ENCODE measurements at places on chromosomes 3 and 15.

DNA sequence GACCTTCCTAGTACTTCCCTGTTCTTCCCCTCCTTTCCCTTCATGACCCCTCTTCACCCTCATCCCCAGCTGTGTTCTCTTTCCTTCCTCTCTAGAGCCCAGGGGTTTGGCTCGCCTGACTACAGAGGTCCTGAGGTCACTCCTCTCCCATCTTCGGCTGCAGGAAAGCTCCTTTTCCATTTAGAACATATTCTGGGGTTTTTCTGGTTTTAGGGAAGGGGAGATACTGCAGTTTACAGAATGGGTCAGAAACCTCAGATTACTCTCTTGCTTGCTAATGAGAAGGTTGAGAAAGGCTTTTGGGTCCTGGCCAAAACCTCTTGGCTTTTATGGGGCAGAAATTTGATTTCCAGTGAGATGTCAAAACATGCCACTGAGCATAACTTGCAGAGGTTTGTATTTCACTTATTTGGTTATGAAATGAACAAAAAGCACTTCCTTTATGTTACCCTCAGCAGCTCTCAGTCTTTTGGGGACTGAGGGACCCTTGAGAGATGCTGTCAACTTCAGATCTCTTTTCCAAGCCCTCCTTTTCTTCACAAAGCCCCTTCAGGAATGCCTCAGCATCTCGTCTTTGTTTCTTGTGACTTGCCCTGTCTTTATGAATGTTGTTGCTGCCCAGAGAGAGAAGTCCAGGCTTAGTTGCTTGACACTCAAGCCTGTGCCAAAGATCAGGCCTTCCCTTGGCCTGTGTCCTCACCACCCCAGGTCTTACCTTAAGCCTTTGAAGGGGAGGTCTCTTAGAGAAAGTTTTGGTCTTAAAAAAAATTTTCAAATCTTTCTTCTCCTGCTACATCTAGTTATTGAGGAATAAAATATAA is 121.7 kb upstream of the TPM1 start:
- no peak for DNase-seq

GRCh38 chr3:148955544-148956346 is 35.6 kb upstream of the GYG1 start:
- DNase-seq: no peak

GRCh38 chr3:136193278-136194054 is 2.7 kb downstream of the MSL2 start:
- DNase-seq: no peak

- no peak for DNase-seq
Observed at GRCh38 chr3:172653004-172653572, 57.8 kb downstream of the NCEH1 start.

- no peak for DNase-seq
Observed at GRCh38 chr3:153572654-153573053, 410.6 kb downstream of the RAP2B start.

GRCh38 chr3:178669758-178670157 is 133.5 kb downstream of the KCNMB2 start:
- no peak for DNase-seq

DNA sequence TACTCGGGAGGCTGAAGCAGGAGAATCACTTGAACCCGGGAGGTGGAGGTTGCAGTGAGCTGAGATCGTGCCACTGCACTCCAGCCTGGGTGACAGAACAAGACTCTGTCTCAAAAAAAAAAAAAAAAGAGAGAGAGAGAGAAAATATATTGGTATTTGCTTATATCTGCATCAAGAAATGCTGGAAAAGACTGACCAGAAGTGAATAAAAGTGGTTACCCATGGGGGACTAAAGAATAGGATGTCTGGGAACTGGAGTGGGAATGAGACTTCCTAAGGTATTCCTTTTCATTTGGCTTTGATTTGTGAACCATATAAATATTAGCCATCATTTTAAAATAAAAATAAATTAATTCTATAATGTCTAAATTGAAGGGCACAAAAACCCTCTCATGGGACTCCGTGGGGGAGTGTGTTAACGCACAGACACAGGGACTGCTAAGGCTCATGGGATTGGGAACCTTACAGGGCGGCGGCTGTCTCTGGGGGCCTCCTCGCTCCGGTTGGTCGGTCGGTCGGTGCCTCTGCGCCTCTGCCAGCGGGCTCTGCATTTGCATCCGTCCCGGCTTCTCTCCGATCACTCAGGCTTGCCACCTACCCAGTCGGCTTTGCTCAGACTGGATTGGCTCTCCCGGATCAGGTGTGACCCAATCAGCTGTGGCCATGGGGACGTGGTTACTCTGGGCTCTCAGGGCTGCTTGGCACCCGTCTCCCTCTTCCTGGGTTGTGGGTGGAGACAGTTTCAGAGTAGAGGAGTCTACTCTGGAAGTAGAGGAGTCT is 12.7 kb upstream of the TSPAN3 start:
- peak; percentile 34 for DNase-seq

DNA sequence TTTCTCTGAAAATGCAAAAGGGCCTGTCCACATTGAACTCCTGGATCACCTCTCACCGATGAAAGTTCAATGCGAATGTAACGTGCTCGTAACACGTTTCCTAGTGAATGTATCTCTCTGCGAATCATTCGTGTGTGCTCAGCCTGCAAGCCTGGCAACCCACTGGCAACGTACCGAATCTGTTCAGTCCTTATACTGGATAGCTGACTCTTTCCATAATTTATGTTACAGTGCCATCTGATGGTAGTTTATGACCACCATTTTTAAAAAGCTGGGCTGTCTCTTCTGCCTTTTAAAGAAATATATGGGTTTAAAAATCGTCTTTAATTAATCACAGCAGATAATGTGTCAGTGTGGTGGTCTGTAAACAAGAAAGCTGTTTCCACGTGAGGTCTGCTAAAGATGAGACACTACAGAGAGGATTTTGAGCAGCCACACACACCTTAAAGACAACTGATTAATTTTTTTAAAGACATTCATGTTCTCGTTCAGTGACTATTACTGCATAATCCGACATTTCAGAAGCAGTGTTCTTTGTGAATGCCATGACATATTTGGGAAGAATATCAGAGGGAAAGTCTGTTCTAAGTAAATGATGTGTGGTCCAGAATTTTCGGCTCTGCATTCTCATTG is 69.4 kb upstream of the FOXP1 start:
- no peak for DNase-seq

- no peak for DNase-seq
Observed at GRCh38 chr15:26639966-26640365, 132.9 kb downstream of the GABRB3 start.

DNA sequence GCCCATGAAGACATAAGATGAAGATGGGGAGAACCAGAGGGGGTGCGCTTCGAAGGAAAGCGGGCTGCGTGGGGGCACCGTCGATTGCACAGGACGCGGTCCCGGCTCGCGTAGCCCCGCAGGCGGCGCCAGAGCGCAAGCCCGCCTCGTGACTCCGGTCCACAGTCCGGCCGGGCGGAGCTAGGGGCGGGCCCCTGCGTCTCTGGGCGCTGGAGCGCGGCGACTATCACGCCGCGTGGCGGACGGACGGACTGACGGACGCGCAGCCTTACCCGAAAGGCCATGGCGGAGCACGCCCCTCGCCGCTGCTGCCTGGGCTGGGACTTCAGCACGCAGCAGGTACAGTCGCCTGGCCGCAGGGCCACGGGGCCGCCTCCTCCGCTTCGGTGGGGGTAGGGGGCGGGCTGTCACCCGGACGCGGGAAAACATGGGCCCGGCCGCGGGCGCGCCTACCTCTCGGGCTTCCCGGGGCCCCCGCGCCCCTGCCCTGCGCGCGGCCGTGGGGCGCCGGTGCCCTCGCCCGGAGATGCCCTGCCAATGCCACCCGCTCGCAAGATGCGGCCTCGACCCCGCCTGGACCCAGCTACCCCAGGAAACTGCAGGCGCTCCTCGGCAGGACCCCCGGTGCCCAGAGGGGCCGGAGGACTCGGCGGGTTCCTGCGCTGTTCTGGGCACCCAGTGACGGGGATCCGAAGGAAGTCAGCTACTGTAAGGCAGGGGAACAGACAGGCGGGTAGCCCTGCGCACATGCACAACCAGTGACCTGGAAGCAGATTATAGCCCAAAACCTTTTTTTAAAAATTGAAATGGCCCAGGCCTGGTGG is at the start of gene XYLB:
Gene XYLB (plus strand): TSS at position 199 of the 824 bp plus-strand sequence. CDS start 84 bp downstream, at position 283.
- DNase-seq: peak; percentile 71

DNA sequence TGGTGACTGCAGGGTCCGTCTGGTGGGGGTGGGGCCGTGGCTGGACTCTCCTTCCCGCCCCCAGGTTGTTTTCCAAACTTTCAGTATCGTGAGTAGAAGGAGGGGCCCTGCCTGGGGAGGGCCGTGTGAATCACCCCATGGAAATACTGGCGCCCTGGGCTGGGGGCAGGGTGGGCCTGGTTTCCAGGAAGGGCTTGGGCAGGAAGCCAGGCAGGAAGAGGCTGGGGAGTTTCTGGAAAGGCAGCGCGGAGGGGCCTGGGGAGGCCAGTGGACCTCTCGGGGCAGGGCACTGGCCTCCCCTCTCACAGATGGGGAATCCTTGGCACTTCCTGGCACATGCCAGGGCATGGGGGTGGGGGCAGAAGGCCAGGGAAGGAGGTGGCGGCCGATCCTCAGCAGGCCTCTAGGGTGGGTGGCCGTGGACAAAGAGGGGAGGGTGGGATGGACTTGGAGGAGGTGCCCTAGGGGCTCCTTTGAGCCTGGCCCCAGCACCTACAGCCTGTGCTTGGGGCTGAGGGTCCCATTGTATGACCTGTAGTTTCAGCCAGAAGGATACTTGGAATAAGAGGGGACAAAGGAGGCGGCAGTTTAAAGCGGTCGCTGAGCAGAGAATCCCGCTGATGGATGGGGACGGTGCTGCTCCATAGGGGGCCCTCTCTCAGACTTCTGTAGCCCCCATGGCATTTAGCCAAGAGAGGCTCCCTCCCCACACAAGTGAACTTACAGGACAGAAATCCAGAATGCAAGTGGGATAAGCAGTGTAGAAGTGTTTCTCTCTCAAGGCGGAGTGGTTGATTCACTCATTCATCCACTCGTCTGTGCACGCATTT is 56.5 kb upstream of the GATA2 start:
- no peak for DNase-seq

DNA sequence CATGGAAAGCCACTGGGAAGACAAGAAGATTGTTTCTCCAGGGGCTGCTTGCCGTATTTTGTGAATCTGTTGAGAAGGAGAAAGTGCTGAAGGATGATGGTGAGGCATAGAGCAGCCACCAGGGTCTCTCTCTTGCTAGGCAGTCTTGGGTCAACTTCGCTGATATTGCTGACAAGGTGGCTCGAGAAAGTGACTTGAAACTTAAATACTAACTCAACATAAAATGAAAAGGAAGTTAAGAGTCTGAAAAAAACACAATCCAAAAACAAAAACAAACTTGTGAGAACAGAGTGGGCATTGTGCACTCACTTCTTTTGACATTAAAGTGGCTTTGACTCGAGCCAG is 90.1 kb downstream of the CHST2 start:
- DNase-seq: no peak

GRCh38 chr3:184968115-184968514 is 156.1 kb downstream of the VPS8 start:
- DNase-seq: no peak

DNA sequence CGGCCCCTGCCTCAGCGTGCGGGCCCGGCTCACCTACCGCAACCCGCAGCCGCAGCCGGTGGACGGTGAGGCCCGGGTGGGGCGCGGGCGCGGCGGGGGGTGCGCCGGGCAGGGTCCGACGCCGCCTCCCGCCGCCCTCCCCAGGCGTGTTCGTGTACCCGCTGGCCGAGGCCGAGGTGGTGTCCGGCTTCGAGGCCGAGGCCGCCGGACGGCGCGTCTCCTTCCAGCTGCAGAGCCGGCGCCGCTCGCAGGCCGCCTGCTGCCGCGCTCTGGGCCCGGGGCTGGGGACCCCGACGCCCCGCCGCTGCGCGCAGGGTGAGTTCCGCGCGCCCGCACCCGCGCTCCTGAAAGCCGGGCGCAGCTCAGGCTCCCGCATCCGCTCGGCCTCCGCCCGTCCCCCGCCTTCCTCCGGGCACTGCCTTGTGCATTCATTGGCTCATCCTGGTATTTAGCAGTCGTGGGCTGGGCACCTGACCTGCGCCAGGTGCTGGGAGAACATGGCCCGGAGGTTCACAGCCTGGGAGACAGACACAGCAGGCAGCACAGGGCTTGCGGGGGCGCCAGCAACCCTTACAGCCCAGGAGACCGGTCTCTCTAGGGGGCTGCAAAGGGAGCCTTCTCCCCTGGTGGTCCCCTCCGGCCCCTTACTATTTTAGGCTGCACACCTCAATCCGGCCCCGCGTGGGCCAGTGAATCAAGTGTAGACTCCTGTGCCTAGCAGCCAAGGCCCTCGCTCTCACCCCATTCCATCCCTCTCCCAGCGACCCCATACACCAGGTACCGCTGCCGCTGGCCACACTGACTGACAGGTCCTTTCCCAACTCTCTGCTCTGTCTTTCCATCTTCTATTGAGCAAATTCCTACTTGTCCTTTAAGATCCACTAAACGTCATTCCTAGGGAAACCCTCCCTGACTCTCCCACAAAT is 1.5 kb downstream of the VWA5B2 start:
- DNase-seq: no peak

- no peak for DNase-seq
Observed at GRCh38 chr15:38217788-38218609, 34.6 kb upstream of the SPRED1 start.

GRCh38 chr15:63991706-63992105 is 54.6 kb downstream of the DAPK2 start:
- no peak for DNase-seq

DNA sequence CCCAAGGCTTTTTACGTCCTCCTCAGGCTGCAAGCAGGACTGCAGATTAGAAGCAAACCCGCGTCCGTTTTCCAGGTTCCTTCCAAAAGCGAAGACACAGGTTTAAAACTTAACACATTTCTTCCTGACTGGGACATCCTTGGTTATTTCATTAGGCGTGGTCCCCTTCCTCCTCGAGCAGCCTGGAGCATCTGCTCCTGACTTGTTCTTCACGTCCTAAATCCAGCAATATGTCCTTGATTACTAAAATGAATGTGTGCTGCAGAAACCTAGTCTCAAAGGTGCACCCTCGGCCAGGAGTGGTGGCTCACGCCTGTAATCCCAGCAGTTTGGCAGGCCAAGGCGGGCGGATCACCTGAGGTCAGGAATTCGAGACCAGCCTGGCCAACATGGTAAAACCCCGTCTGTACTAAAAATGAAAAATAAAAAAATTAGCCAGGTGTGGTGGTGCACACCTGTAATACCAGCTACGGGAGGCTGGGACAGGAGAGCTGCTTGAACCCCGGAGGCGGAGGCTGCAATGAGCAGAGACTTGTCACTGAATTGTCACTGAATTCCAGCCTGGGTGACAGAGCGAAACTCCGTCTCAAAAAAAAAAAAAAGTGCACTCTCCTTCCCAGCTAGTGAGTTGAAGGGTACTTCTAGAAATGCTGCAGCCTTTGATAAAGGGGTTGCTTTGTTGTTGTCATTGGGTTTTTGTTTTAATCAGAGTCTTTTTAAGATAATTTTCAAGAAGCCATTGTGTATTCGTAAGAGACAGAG is 842 bp upstream of the LRIG1 start:
- no peak for DNase-seq
